ENCODE measurements at places on chromosomes 11 and 22.

DNA sequence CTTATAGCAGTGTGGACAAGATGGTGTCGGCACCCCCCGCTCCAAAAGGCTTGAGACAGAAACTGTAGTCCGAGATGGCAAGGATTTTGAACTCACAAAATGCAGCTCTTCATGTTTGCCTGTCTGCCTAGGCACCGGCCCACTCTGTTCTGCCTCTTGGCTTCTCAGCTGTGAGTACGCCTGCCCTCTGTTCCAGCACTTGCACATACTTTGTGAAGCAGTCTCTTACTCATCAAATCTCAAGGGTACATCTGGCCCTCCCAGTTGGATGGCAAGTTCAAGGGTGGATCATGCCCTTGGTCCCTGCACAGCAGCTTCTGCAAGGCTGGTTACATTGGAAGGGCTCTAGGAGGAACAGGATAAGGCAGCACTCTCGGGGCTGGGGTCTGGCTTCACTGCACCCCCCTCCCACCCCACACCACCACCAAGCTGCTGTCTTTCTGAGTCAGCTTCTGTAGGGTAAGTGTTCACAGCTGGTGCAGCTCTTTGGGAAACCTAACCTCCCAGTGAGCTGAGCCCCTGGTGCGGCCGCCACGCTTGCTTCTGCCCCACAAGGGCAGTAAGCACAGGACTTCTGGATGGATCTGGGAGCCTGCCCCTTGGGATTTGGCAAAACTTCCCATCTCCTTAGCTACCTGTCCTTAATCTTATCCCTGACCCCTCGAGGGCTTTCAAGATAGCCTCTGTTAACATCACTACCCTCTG, 37.2 kb downstream of the FAM83F start:
- no peak for DNase-seq

- no peak for DNase-seq
These were observed 181.5 kb downstream of the MAML2 start for GRCh38 chr11:96161307-96162089.

DNA sequence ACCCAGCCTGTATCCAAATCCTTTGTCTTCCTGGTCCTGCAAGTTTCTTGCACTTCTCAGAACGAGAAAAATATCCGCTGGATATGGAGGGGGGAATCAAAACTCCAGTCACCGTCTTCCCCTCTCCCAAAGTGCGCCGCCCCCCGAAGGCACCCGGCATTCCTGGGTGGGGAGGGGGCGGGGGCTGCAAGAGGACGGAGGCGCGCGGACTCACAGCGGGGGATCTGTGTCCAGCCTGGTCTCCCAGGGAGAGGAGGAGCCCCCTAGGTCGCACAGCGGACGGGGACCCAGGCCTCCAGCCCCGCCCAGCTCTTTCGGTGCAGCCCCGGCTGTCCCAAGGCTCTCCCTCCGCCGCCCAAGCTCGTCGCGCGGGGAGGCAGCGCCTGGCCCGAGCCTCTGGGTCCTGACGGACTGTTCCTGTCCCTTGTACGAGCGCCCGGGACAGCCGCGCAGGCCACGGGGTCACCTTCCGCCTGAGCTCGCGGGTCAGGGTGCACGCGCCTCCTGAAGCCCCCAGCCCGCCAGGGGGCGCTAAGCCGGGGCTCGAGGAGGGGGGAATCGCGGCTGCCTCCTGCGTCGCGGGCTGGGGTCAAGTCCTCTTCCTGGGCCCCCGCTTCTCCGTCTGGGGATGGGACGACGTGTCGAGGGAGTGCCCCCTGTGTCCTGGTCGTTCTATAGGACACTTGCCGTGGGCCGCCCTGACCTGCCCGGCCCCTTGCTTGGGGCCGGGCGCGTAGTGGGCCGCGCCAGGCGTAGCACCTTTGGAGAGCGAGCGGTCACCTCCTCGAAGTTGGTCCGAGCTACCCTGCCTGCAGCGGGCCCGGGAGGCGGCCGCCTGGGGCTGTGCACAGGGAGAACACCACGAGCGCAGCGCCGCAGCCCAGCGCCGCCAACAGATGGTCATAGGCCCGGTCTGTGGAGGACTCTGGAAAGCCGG, 2.4 kb upstream of the WNT11 start:
- peak; percentile 80 for DNase-seq

GRCh38 chr11:61828629-61829407, 718 bp downstream of the FADS2 start:
- DNase-seq = peak; percentile 58

DNA sequence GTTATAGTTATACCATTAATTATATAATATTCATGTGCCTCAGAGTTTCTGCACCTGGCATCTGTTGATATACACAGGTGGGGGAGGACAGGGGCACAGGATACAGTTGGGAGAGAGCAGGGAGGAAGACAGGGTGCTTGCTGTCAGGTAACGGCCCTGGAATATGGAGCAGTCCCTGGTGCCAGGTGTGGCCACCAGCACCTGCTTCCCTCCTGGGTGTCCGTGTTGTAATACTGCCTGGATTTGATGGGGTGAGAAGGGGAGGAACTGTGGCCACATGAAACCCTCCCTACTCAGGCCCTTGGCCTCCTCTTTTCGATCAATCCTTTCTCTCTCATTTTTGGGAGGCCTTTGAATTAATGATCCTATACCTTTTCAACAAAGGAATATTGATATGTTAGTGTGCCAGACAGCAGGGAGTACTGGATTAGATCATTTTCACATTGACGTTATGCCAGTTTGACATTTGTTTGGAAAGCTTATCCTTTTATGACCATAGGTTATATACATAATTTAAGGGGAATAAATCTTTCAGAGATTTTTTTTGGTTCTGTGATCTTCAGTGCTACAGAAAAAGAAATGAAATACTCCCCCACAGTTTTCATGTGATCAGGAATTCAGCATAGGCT, 88.6 kb downstream of the TEAD1 start:
- DNase-seq = no peak

DNA sequence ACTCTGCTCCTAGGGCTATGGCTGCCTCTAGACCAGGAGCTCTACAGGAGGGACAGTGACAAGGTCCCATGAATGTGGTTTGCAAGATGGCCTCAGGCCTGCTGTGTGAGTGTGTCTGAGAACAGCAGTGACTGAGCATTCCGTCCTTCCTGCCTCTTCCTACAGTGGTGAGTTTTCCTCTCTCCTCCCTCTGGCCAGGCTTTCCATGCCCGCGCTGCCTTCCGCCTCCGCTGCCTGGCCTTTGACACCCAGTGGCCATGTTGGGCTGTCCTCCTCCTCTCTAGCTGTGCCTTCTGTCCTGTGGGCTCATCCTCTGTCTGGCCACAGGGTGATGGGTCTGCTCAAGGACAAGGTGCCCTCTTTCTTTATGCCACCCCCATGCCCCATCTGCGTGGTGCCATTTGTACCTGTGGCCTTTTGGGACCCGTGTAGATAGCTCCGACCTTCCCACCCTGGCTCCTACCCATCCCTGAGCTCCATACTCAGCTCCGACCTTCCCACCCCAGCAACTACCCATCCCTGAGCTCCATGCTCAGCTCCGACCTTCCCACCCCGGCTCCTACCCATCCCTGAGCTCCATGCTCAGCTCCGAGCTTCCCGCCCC, 970.4 kb downstream of the BRD1 start:
- no peak for DNase-seq

GRCh38 chr22:27737521-27737920, 64.0 kb downstream of the MN1 start:
- DNase-seq = no peak

GRCh38 chr11:61498767-61499341, 9.7 kb upstream of the LRRC10B start:
- no peak for DNase-seq

DNA sequence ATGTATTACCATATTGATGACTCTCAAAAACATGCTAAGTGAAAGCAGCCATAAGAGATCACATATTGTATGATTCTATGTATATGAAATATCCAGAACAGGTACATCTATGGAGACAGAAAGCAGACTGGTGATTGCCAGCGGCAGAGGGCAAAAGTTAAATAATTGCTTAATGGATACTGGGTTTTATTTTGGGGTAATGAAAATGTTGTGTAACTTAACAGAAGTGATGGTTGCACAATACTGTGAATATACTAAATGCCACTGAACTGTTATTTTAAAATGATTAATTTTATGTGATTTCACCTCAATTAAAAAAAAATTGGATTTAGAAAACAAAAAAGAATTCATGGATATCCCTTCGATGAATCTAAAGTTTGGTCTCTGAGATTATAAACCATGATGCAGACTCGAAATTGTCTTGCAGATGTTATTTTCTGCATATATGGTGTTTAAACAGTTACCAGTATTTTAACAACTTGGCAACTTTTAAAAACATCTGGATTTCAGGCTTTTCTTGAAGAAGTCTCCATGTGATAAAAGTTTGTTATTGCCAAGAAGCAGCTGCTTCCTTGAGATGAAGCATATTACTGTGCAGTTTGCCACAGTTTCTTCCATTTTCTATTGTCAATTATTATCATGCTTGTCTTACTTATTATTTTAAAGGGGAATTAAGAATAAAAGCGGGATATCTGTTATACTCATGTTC, 38.1 kb downstream of the LARGE2 start:
- no peak for DNase-seq

DNA sequence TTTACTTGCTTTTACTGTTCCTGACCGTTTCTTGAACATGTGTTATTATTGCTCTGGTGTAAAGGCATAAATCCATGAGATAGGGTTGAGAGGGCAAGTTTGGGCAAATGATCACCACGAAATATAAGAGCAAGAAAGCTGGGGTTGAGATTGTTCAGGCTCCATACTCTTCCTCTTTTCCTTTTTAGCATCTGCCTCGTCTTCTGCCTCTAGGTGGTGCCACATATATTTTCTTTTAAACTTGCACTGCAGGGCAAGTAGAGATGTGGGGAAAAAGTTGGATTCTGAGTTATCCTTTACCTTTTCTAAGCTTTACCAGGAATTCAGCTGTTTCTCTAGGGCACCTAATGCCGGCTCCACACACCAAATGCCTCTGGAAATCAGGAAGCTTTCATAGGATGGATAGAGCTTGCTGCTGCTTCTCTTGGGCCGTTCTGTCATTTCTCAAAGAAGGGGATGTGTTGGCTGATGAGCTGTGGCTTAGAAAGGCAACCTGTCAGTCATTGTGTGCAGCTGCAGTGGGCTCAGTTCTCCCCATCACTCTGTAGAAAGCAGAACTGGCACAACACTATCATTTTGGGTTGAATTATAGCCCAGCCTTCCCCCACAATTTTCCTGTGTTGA, 98.2 kb downstream of the LDLRAD3 start:
- no peak for DNase-seq

GRCh38 chr11:44595964-44596381, 30.5 kb downstream of the CD82 start:
- DNase-seq = peak; percentile 88

GRCh38 chr11:6405052-6405667, 13.7 kb downstream of the APBB1 start:
- peak; percentile 52 for DNase-seq

DNA sequence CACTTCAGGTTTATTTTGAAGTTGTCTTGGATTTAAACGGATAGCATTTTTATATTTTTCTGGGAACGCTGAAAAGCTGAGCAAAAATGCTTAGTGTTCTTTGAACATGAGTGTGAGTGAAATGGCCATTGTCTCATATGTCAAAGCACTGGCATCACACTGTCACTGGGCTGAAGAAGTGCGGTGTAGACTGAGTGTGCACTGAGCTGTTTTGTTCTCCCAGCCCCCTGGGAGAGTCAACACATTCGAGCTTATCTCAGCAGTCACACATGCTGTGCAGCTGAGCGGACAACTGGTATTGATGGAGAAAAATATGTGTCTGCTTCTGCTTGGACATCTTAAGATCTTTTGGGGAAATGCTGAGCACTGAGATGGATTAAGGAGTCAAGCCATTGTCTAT, 90.8 kb downstream of the TECTA start:
- DNase-seq = no peak

DNA sequence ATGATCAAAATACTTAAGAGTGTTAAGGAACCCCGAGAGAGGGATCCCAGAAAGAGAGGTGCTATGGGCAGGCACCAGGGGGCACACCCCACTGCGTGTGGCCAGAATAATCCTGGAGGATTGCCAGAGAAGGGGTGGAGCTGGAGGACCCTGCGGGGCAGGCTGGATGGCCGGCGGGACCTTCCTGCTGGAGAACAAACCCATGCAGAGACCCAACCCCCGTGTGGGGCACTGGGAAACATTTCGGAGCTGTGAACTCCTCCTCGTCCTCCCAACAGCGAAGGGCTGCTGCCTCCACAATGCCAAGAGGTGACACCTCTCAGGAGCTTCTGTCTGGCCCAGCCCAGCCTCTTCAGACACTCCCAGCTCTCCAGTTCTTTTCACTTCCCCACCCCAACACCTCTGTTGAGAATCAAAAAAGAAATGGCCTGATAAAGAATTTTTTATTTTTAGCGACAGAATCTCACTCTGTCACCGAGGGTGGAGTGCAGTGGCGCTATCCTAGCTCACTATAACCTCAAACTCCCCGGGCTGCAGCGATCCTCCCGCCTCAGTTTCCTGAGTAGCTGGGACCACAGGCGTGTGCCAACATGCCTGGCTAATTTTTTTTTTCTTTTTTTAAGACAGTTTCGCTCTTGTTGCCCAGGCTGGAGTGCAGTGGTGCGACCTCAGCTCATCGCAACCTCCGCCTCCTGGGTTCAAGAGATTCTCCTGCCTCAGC, 25.6 kb downstream of the RHOD start:
- no peak for DNase-seq

- DNase-seq = no peak
These were observed 231.3 kb downstream of the CADM1 start for GRCh38 chr11:115272925-115273324.

- DNase-seq = peak; percentile 86
These were observed 113.6 kb downstream of the MICAL3 start for GRCh38 chr22:17910561-17911311.

GRCh38 chr11:26254378-26254777, 77.6 kb upstream of the ANO3 start:
- no peak for DNase-seq

DNA sequence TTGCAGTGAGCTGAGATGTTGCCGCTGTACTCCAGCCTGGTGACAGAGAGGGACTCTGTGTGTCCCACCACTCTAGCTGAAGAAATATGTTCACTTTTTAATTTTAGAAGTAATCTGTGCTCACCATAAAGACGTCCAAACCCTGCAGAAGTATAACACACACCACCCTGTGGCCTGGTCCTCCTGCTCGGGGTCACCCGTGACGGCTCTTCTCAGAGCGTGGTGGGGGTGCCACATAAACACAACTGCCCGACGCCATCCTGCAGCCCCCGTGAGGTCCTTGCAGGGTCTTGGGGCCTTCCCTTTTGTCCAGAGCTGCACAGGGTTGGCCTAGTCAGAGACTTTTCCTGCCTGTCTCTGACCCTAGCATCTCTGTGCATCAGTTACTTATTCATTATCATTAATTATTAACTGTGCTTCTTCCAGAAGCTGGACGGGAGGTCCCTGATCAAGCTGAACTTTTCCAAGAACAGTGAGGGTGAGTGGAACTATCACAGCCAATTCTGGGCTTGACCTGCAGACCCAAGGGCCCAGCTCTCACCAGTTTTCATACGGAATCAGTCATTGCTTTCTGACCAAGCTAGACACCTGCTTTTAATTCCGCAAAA, 8.9 kb downstream of the PPIL2 start:
- no peak for DNase-seq

All from left hindlimb (tissue), 1 donor.